ENCODE measurements at places on chromosomes 4 and X. TPM values are rescaled to one million over a fixed set of nuclear protein-coding genes. Genes with fewer than 3 reads are reported as not detected.

The ZIC3 gene
- not detected for total RNA-seq

DNA sequence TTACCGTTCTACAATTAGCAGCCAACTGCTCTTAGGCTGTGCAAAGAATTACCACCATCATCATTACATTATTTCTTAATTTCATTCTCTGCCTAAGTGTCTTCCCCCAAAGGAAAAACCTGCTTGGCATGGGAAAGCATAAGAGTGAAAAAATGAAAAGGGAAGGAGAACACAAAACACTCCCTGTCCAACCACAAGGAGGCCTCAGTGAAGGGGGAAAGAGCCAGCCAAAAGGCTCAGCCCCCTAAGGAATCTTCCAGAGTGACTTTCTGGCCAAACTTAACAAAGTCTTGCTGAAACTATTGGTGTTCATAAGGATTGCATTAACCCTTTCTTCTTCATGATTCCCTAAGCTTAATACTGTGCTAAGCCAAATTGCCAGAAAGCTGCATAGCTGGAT, 287.4 kb downstream of the SMARCA1 start:
- DNase-seq: no peak

DNA sequence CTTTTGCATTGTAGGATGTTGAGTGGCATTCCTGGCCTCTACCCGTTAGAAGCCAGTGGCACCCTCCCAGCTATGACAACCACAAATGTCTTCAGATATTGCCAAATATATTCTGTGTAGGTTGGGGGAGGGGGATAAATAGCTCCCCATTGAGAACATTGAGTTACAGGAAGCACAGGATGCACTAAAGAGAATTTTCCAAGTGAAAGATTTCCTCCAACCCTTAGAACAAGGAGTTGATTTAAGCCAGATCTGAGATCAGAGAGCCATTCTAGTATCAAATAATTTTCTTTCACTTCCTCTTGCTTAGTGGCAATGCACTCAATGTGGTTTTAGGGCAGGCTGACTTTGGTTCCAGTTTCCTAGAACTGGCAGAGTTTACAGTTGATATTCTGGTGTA, 436.6 kb downstream of the C4orf33 start:
- DNase-seq: no peak

The FGG gene
- total RNA-seq: not detected

DNA sequence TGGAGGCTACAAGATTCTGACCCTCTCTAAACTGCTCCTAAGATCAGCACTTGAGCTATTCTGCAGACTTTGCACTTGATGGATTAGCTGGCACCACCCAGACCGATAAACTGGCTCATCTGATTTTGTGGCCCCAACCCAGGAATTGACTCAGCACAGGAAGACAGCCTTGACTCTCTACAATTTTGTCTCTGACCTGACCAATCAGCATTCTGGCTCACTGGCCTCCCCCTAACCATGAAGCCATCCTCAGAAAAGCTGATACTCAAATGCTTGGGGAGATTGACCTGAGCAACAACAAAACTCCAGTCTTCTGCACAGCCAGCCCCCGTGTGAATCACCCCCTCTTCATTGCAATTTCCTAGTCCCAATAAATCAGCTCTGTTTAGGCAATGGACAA, 195.4 kb upstream of the PPP1R2C start:
- DNase-seq: no peak

DNA sequence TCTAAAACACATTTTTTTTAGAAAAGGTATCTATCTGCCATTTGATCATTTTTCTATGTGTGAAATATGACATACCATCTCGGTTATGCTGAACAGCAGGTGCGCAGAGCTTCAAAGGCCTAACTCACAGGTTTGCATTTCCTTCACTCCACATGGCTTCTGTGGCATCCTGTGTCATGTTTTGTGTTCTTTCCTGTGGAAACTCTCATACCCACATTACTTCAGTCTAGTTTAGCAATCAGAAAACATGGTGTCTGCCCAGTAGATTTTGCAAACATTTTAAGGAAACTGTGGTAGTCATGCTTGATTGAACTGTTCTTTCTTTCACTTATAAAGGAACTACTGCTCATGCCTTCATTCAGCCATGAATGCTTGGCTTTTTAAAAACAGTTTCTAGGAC, 11.3 kb upstream of the ARAP2 start:
- DNase-seq: peak; percentile 40

DNA sequence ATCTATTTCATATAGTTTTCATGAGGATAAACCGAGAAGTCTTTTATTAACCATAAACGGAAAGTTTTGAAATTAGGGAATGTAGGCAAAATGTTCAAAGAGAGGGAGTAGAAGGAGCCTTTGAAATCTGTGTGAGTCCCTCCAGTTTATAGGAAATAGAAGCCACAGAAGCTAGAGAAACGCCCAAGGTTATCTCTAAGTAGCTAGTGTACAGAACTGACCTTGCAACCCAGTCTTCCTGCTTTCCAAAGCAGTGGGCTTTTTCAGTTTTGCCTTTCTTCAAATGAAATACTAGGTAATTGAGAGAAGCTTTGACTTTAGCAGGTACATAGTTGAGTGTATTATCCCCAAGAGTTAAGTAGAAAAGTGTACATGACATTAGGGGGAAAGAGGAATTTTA, 39.4 kb downstream of the STIM2 start:
- no peak for DNase-seq

- DNase-seq: no peak
These were observed 2.6 kb upstream of the KLF3 start for GRCh38 chr4:38661371-38661770.

The DSPP gene
- not detected for total RNA-seq

GRCh38 chrX:75365243-75365975, 91.5 kb downstream of the UPRT start:
- no peak for DNase-seq

DNA sequence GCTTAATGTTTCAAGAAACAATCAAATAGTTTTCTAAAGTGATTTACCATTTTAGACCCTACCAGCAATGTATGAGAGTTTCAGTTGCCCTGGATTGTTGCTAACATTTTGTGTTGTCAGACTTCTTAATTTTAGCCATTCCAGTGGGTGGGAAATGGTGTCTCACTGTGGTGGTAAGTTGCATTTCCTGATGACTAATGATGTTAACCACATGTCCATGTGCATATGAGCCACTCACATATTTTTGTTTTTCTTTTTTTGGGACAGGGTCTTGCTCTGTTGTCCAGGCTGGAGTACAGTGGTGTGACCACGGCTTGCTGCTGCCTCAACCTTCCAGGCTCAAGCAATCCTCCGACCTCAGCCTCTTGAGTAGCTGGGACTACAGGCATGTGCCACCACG, 48.3 kb downstream of the MED28 start:
- DNase-seq: no peak

- DNase-seq: peak; percentile 40
These were observed 755 bp downstream of the KLHL8 start for GRCh38 chr4:87219632-87220093.

The SPATA4 gene
- not detected for total RNA-seq

The GYPA gene
- not detected for total RNA-seq

The CPZ gene
- not detected for total RNA-seq

DNA sequence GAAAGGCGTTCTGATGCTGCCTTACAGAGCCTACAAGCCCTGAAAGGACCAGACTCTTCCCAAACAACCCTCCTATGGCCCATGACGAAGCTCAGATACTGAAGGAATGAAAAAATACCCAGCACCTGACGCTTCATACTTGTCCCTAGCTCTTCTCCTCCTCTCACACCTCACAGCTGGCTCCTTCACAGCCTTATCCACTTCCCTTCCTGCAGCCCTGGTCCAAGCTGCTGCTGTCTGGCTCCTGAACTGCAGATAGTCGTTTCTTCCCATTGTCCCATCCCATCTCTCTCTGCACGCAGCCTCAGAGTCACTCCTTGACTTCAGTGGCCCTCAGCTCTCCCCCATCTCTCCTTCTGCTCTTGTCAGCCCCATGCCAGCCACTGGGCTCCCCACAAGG, 56.6 kb downstream of the FAM193A start:
- no peak for DNase-seq

- no peak for DNase-seq
These were observed 24.3 kb downstream of the ADD1 start for GRCh38 chr4:2867758-2868491.

The TMPRSS11D gene
- total RNA-seq: not detected

DNA sequence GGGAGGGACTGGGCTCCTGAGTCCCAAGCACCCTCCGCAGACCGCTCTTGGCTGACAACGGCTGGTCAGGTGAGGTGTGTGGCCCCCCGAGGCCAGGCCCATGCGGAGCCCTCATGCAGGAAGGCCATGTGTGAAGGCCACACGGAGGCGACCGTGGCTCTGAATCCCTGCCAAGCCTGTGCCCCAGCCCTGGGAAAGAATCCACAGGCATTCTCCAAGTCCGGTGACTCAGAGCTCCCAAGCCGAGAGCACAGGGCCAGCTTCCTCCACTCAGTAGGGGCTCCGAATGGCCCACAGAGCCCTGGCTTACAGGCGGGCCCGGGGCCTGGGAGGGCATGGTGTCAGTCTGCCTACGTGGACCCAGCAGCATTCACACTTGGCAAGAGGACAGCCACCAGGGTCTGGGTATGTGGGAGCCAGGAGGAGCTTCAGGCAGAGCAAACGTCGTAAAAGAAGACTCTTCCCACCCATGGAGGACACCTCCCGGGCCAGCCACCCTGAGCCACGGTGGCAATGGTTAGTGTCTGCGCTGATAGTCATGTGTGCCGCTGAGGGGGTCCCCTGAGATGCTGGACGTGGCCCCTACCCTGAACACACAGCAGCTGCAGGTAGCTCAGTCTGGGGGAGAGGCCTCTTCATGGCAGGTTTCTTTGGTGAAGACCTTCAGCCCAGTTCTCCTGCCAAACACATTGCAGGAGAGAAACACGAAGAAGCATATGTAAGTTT, 105.7 kb downstream of the PSAPL1 start:
- no peak for DNase-seq

DNA sequence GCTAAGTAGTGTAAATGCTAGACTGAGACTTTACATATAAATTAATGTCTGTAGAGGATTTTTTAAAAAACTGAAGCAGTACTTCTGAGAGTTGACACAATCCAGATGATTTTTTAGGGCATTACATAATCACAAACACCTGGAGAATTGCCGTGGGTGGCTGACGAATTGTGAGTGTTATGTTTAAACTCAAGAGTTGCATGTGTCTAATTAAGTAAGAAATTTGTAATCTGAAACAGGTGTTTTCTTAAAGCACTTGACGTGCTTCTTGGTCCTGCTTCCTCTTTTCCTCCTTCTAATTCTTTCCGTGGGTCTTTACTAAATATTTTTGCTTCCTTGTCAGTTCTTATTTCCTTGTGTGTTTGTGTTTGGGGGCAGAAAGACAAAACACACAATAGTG, 27.8 kb downstream of the PIR start:
- DNase-seq: no peak

GRCh38 chr4:87932718-87933141, 42.8 kb upstream of the SPP1 start:
- no peak for DNase-seq

DNA sequence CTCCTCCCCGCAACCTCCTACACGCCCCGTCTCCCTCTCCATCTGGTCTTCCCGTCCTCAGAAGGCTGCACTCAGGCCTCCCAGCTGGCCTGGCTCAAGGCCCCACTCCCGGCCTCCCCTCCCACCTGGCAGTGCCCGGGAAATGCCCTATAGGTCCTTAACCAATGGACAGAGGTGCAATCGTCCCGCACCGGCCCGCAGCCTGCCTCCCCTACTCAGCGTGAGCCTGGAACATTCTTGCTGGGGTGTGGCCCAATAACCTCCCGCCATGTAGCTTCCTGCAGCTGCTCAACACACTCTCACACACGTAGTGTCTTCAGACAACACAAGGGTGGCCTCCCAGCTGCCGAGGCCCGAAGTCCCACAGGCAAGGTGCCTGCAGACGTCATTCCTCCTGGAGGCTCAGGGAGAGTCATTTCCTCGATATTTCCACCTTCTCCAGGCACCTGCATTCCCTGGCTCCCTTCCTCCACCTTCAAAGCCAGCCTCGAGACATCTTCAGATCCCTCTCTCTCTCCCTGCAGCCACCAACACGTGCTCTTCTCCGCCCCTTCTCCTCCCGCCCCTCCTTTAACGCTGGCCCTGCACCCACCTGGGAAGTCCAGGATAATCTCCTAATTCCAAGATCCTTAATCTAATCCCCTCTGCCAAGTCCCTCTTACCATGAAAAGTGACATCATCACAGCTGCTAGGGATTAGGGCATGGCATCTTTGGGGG, 56.2 kb downstream of the ADRA2C start:
- no peak for DNase-seq

The GYG2 gene
- not detected for total RNA-seq

DNA sequence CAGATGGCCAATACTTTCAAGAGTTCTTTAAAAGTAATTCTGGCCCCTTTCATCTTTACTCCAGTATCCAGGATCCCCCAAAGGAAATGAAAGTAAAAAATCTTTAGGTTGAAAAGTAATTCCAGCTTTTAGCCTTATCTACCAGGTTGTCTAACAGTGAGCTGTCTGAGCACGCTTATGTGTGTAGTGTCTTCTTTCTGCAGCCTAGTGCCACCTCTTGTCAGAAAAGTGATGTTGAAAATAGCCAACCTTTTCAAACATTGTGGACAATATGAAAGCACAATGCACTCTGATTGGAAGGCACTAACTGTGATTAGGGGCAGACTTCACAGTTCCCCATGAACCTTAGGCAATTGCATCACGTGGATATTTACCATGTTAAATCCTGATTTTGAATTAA, 92.1 kb downstream of the RELL1 start:
- no peak for DNase-seq

DNA sequence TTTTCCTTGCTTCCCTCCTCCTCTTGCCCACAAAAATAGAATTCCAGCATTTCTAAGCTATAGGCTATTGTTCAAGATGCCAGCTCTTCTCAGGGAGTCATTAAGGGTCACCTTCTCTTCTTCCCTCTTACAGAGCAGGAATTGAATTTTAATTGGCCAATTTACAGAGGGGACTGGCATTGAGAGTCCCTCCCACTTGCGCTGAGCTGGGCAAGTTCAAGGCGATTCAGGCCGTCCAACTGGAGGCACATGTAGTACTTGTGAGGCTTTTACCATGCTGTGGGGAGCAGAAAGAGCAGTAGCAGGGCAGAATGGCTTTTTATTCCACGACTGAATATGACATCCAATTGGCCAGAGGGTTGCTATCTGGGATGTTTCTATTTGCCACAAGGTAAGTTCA, 181.9 kb downstream of the SOWAHB start:
- no peak for DNase-seq

- DNase-seq: no peak
These were observed 2.2 kb downstream of the ZNF185 start for GRCh38 chrX:152899874-152900719.

DNA sequence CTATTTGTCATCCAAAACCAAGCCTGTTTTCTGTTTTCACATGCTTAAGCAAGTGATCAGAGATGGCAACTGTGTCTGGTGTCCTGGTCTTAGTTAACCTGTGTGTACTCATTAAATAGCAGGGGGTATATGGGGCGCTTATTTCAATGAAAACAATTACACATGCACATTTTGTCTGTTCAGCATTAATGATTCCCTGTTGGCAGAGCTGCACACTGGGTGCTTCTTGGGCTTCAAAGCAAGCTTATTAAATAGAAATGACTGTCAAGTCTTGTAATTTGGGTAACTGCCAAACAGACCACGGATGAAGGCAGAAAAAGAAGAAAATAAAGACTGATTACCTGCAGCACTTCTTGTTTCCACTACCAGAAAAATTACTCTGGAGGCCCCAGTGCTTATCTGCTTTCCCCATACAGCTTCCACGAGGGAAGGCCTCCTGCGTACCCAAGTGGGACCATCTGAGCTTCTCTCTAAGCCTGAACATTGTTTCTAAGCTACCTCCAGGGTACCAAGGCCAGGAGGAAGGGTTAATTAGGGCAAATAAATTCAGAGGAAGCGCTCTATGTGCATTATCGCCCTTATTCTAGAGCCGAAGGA, 107.2 kb upstream of the TBL1X start:
- no peak for DNase-seq

The MGARP gene
- total RNA-seq: 0.31 TPM

GRCh38 chrX:110569506-110569905, 210.9 kb downstream of the RTL9 start:
- no peak for DNase-seq

All from activated naive CD4-positive, alpha-beta T cell treated with anti-CD3 and anti-CD28 coated beads, Interleukin-2, amount 50 U/mL, for 72 hours (primary cell).